Aorta (tissue), 5 donors: ENCODE measurements at places on chromosomes 12 and 14. TPM values are rescaled to one million over a fixed set of nuclear protein-coding genes. Genes with fewer than 3 reads are reported as not detected.

The SCARB1 gene
- polyA plus RNA-seq: 6.6 TPM

The CLEC9A gene
- not detected for polyA plus RNA-seq

The RBP5 gene
- 1.1 TPM for polyA plus RNA-seq

The PTCSC3 gene
- polyA plus RNA-seq: not detected

The FOXM1 gene
- polyA plus RNA-seq: 0.20 TPM
